ENCODE measurements at places on chromosomes 6 and 20.
A peak's percentile ranks its signal among the peaks of the same experiment; 100 is the strongest.

- DNase-seq: no peak
Observed at GRCh38 chr6:149448821-149449453, 35.9 kb downstream of the ZC3H12D start.

GRCh38 chr6:124955108-124955856 lies 7.0 kb upstream of the RNF217 start:
- no peak for DNase-seq

DNA sequence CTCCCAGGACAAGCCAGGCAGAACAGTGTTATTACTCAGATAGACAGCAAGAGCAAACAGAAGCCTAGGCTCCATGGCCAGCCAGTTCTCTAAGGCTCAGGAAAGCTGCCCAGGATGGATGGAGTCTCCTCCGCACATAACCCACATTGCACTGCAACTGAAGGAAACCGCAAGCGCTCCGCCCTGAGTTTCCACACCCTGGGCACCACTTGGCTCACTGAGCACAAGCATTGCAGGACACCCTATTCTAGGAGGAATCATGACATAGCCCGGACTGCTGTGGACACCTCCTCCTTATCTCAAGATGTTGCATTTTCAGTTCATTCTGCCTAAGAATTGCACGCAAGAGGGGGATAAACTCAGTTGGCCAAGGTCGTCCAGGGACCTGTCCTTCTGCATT lies 42.9 kb downstream of the LINC00237 start:
- DNase-seq: no peak

GRCh38 chr6:109056661-109057060 lies 38.0 kb downstream of the SESN1 start:
- no peak for DNase-seq

GRCh38 chr20:5451643-5452210 lies 135.0 kb upstream of the PROKR2 start:
- no peak for DNase-seq

DNA sequence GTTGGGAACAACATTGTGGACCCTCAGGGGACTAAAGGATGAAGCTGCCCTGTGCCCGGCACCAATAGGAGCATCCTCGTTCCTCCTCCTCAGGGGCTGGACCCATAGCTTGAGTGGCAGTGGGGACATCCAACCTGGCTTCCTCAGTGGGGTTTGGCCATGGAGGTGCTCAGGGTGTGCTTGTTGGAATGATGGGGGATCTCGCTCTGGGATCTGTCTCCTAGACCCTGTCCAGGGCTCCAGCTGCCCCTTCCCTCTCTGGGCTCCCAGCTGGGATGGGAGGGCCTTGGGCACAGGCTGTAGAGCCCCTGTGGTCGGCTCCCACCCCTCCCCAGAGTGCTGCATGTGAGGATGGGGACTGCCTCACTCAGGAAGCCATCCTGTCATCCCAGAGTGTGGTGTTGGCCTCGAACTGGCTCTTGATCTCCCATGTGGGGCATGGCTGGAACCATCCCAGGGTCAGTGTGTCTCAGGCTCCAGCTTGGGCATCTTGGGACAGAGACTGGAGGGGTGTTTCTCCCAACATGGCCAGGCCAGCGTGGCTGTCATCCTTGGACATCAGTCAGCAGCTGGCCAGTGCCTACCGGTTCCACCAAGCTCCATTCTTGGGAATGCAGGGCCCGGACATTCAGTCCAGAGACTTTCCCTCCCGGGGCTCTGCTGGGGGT lies 9.5 kb upstream of the MYT1 start:
- DNase-seq: no peak

GRCh38 chr6:25280344-25281074 lies 1.3 kb downstream of the CARMIL1 start:
- peak; percentile 50 for DNase-seq

DNA sequence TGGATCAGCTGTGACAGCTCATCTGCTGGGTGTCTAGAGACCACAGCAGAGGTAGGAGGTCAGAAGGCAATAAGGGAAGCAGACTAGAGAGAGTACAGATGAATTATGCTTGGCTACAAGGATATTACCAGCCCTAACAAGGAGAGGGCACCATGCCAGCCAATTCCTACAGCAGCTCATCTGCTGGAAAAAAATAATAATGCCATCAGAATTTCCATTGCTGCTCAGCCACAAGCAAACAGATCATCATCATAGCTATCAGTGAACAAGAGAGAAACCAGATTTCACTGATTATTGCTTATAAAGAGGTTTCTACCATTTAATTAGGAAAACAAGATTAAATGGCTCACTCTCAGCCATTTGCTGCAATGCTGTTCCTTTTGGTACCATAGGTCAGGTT lies 66.5 kb downstream of the PSMG4 start:
- DNase-seq: no peak

DNA sequence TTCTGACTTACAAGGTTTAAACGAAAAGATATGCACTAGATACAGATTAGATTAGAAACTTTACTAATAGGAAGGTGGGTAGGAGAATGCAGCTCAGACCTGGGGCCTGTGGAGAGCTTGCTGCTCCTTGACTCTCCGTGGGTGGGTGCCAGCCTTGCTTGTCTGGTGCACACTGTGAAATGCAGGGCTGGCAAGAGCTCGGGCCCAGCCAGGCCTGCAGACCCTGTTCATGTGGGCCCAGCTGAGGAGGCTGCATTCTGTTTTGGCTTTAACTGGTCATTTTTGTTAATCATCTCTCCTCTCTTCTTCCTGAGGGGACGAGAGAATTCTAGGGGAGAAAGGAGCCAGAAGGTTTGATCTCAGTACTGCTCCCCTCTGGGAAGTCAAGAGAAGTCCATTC lies 325.4 kb downstream of the QKI start:
- DNase-seq: no peak

GRCh38 chr6:105985098-105985815 lies 100.9 kb upstream of the PRDM1 start:
- no peak for DNase-seq

DNA sequence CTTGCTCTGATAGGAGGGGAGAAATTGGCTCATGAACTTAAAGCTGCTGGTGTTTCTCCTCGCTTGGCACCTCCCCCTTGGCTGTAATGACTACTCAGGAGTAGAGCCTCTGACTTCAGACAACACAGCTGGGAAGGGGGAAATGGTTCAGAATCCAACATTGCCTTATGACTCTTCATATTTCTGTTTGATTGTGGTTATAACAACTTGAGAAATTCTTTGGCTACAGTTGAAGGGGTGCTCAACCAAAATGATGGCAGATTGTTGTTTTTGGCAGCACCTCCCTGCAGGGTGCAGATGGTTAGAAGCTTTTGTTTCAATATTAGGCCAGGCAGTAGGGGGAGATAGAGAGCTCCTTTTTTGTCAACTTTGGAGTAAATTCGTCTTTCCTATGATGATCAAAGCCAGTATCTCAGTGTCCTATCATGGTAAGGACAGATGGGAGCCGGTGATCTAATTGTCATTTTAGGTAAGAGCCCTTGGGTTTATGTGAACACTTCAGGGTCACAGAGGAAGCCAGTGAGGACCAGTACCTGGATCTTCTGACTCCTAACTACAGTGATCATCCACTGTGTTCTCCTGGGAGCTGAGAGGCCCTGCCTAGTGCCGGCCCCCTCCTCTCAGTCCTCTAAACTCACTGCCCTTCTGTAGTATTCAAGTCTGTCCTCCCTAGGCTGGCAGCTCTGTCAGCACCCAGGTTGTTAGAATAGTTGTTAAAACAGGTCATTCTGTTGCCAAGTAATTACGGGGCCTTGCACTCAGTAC lies 39.9 kb downstream of the RPRD1B start:
- DNase-seq: peak; percentile 75

DNA sequence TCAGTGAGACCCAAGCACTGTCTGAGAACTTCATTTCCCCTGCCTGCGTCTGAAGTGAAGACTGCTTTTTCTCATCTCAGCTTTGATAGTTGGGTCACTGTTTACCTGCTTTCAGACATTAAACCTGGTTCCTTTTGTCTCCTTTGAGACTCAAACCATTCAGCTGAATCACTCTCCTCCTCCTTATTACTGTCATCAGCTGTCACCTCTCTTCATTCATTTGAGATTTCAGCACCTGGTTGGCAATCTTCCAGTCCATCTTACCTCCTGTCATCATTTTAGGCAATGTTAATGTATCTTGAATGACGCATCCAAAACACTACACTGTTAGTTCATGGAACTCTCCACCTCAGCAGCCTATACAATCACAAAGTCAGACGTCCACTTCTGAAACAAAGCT lies 34.3 kb upstream of the SOX4 start:
- no peak for DNase-seq

GRCh38 chr6:13097454-13097853 lies 230.9 kb downstream of the TBC1D7 start:
- no peak for DNase-seq

GRCh38 chr6:157763904-157764177 lies 59.2 kb upstream of the SNX9 start:
- DNase-seq: no peak

- no peak for DNase-seq
Observed at GRCh38 chr20:61991476-61991875, 74.2 kb downstream of the TAF4 start.

DNA sequence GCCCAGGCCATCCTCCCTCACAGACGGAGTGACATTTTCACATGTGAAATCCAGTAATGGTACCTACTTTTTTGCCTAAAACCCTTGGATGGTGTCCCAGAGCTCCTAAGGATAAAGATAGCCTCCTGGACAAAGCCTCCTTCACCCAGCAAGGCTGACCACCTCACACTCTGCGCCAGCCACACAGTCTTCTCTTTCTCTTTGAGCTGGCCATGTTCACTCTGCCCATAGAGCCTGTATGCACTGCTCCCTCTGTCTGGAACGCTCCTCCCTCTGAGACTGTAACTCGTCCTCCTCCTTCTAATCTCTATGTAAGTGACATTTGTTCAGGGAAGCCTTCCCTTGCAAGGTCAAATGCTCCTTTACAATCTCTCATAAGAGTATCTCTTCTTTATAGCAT lies 14.6 kb downstream of the TMEM151B start:
- DNase-seq: no peak

DNA sequence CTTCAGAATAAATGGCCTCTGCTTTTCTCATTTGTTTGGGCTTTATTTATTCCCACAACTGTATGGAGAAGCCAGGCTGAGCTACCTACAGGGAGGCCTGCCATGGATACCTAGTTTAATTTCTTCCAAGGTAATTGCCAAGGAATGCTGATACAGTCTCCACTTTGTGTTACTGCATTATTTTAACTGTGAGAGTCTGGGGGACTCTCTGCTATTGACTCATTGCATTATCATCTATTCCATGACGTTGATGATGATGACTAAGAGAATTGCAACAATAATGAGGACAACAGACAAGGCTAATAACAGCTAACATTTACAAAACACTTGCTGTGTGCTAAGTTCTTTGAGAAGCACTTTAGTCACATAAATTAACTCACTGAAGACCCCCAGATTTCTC lies 88.3 kb upstream of the COL21A1 start:
- no peak for DNase-seq

DNA sequence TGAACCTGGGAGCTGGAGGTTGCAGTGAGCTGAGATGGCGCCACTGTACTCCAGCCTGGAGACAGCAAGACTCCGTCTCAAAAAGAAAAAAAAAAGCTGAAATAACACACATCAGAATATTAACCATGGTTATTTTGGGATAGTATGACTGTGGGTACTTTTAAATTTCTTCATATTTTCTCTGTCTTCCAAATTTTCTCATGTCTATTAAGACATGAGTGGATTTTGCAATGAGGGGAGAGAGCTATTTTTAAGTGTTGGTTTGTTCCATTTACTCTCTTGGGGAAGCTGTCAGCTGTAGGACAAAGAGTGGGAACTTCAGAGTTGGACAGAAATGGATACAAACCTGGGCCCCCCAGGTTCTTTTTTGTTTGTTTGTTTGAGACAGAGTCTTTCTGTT lies 10.3 kb downstream of the ADISSP start:
- no peak for DNase-seq

DNA sequence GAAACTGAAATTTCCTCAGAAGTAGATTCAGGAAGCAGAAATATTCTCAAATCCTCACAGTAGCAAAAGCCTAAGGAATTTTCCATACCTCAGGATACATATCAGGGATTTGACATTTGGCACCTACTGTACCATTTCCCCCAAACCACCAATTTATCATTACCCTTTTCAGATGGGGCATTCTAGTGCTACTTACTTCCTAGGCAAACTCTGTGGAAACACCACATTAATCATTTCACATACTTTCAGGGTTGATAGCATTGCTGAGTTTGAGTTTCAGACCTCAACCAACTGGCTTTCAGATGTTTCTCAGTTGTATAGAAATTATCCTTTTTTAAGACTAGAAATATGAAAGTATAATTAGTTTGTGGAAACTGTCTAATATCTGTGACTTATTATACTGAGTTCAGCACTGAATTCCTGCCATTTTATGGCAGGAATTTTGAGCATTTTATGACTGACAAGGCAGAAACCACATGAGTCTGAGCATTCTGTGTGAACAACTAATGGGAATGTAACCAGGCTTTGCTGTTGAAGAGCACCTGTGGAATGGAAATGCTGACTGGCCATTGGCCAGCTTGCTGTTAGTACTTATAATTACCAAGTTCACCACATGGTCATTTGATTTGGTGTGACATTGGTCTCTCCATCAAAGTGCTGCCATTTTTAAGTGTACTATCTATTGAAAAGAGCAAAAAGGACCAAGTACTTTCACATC lies 35.1 kb upstream of the IRAK1BP1 start:
- no peak for DNase-seq

DNA sequence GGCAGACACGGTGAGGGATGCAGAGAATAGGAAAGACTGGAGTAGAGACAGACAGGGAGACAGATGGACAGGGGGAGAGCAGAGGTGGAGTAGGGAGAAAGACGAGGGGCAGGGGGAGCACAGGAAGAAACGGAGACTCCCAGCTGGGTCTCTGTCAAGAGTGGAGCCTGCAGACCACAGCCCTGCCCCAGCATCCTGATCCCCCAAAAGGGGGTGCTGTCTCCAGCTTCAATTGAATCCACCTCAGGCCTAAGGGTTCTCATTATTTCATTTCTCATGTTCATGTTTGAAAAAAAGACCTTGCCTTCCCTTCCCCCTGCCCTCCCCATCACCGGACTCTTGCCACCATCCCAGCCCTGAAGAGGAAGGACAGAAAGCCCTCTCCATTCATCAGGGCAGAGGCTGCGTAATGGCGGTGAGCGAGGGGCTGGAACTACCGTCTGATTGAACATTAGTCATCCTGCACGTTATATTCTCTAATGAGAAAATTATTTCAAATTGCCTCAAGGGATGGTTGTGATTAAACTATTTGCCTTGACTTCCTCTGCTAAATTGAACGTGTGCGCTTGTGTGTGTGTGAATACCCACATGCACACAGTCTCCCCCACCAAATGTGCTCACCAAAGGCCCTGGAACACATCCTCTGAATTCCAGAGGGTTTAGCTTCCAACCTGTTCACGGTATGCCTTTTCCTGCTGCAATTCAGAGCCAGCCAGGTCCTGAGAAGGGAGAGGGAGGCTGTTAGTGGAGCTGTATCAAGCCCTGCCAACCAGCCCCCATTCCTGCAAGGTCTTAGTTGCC lies 98.3 kb downstream of the CDC5L start:
- DNase-seq: no peak

Measured in B cell (primary cell).